ENCODE measurements at places on chromosomes 7 and 10. TPM values are rescaled to one million over a fixed set of nuclear protein-coding genes. Genes with fewer than 3 reads are reported as not detected.

STEAP4 gene
- total RNA-seq, result 57.4 TPM

DBNL gene
- total RNA-seq, result 91.5 TPM

GRCh38 chr10:129796710-129797420, 167.2 kb downstream of the EBF3 start:
- no peaks in the 10 kb centered on the region for H3K27me3 ChIP-seq
- no peak for DNase-seq
- no peak overlapping the region for H3K27ac ChIP-seq
- H3K36me3 ChIP-seq, result no peaks in the 10 kb centered on the region

GRCh38 chr7:109179601-109180000, 609.9 kb downstream of the DNAJB9 start:
- no peak for DNase-seq
- no peaks in the 10 kb centered on the region for H3K27me3 ChIP-seq
- H3K27ac ChIP-seq, result no peak overlapping the region
- H3K4me1 ChIP-seq, result no peaks in the 10 kb centered on the region
- no peak overlapping the region for H3K4me3 ChIP-seq

DNA sequence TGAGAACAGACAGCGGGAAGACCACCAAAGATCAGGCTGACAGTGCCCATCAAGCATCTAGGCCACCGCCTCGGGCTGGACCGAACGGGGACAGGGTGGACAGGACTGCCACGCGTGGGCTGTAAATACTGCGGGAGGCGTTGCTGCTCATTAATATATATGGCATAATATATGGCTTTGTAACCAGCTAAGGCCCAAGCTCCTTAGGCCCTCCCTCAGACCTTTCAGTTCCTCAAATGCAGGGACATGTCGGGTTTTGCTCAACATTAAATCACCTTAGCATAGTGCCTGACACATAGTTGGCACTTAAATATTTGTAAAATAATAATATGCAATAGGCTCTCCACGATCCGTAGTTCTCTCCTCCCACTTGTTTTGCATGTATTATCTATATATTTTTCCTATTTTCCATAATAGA, 402 bp upstream of the TMEM168 start:
- peak overlapping the region; percentile 84 for H3K4me3 ChIP-seq
- H3K27me3 ChIP-seq, result no peaks in the 10 kb centered on the region
- H3K36me3 ChIP-seq, result no peaks in the 10 kb centered on the region
- no peak for DNase-seq
- H3K4me1 ChIP-seq, result peaks cover 7% of the 10 kb centered on the region
- peak overlapping the region; percentile 86 for H3K27ac ChIP-seq

DNA sequence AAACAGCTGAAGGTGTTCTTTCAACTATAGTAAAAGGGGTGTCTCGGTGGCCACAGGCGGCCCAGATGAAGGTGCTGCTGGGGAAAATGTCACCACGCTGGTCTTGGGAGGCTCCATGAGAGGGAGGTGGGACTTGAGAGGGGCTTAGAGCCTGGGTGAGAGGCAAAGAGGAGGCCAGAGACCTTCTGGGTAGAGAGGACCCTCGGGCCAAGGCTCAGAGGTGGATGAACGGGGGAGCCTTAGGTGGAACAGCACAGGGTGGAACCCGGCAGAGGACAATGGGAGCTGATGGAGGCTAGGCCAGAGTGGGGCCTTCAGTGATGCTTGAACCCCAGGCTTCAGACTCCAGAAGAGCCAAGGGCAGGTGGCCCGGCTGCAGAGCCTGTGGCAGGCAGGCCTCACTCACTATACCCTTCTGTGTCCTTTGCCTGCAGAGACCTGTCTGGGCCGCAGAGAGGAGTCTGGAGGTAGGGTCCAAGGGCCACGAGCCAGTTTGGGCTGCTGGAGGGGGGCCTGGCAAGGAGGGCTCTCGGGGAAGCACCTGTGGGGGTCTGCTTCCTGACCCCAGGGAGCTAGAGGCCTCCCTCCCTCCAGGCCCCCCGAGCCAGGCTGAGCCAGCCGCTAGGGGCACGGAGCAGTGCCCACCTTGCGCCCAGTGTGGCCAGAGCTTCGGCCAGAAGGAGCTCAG, 32.1 kb downstream of the ZNF783 start:
- H3K36me3 ChIP-seq, result no peaks in the 10 kb centered on the region
- no peak overlapping the region for H3K27ac ChIP-seq
- H3K4me1 ChIP-seq, result no peaks in the 10 kb centered on the region
- no peak for DNase-seq

- H3K4me1 ChIP-seq, result no peaks in the 10 kb centered on the region
- H3K27ac ChIP-seq, result no peak overlapping the region
- H3K36me3 ChIP-seq, result no peaks in the 10 kb centered on the region
- no peaks in the 10 kb centered on the region for H3K27me3 ChIP-seq
- no peak overlapping the region for H3K4me3 ChIP-seq
- no peak for DNase-seq
Observed at GRCh38 chr7:42621543-42622219, 290.2 kb downstream of the C7orf25 start.

- no peaks in the 10 kb centered on the region for H3K27me3 ChIP-seq
- H3K4me1 ChIP-seq, result no peaks in the 10 kb centered on the region
- no peak for DNase-seq
- no peaks in the 10 kb centered on the region for H3K36me3 ChIP-seq
Observed at GRCh38 chr7:24462117-24462516, 111.1 kb upstream of the PALS2 start.

DNA sequence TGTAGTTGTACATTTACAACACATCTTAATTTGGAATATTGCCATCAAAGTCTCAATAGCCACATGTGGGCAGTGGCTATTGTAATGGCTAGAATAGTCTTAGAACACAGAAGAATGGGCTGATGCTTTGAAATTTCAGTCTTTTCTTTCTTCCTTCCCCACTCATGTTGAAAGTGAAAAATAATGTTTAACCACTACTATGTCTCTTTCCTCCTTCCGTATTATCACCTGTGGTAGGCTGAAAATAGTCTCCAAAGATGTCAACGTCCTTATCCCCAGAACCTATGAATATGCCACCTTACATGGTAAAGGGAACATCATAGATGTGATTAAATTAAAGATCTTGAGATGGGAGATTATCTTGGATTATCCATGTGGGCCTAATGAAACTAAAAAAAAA, 154.0 kb downstream of the SUGCT start:
- no peak for DNase-seq
- no peak overlapping the region for H3K4me3 ChIP-seq
- no peaks in the 10 kb centered on the region for H3K36me3 ChIP-seq

DNA sequence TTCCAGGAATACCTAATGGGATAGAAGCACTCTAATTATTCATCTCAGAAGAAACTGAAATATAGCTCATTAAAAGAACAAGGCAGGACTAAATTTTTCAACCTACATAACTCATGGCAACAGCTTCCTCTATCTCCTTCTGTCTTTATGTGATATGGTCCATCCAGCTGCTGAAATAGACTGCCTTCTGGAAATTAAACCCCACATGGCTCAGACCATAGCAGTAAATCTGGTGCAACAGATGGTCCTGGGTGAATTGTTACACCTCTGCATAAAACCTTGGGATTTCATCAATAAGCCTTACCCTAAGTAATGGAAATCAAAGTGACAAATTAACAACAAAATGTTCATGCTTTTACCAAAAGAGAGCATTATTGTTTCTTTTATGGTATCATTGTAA, 205.6 kb upstream of the CSTF2T start:
- H3K27ac ChIP-seq, result no peak overlapping the region
- no peaks in the 10 kb centered on the region for H3K27me3 ChIP-seq
- no peak for DNase-seq
- no peaks in the 10 kb centered on the region for H3K36me3 ChIP-seq
- H3K4me1 ChIP-seq, result no peaks in the 10 kb centered on the region

DNA sequence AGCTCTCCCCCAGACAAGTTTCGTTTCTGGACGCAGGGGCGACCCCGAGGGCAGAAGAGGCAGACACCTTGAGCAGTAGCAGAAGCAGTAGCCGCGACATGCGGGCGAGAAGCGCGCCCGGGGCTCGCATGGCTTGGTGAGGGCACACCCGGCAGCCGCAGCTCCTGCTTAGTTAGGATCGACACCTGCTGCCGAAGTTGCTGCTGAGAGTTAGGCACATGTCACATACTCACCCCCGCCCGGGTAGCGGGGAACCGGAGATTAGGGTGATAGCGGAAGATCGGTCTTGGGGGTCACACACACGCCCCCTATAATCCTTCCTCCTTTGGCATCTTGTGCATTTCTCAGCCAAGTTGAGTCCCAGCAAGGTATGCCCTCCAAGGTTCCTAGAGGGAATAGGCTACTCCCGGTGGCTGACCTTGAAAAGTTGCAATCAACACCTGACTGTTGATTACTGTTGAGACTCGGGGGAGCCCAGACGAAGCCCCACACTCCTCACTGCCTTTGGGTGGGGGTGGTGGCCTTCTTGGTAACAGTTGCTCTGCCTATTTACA, 668 bp downstream of the GPR37 start:
- no peak for DNase-seq
- no peaks in the 10 kb centered on the region for H3K4me1 ChIP-seq
- no peaks in the 10 kb centered on the region for H3K27me3 ChIP-seq
- H3K4me3 ChIP-seq, result peak overlapping the region; percentile 46
- H3K27ac ChIP-seq, result no peak overlapping the region
- H3K36me3 ChIP-seq, result no peaks in the 10 kb centered on the region

Data from uterus (tissue), 4 donors.